ENCODE measurements at places on chromosomes 4 and X.

- DNase-seq: no peak
Observed at GRCh38 chr4:142512161-142512560, 333.9 kb downstream of the INPP4B start.

- DNase-seq: no peak
Observed at GRCh38 chr4:147854154-147854553, 122.3 kb downstream of the ARHGAP10 start.

GRCh38 chr4:99383399-99383798 is 30.9 kb upstream of the ADH1C start:
- no peak for DNase-seq

- DNase-seq: no peak
Observed at GRCh38 chr4:9781343-9782135, at the start of gene DRD5. TSS of gene DRD5 (plus strand) at chr4:9781634. CDS start at chr4:9782030, 396 bp downstream.

GRCh38 chr4:10706236-10706635 is 21.7 kb upstream of the CLNK start:
- no peak for DNase-seq

DNA sequence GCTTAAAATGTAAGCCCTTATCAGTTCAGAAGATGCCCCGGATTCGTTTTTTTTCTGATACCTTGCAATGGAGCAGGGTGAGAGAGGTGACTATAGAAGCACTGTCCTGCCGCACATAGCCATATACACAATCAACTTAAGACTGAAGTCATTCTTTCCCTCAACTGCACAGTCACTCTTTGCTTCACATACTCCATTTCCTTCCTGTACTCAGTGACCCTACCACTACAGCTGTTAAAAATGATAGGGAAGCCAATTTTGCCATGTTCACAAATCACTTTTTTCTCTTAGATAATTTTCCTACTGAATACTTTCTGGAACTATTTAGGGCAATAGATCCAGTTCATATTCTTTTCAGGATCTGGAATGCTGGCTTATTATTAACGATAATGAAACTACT is 300.0 kb downstream of the ANK2 start:
- no peak for DNase-seq

GRCh38 chr4:123802933-123803332 is 406.3 kb downstream of the SPRY1 start:
- DNase-seq: no peak

DNA sequence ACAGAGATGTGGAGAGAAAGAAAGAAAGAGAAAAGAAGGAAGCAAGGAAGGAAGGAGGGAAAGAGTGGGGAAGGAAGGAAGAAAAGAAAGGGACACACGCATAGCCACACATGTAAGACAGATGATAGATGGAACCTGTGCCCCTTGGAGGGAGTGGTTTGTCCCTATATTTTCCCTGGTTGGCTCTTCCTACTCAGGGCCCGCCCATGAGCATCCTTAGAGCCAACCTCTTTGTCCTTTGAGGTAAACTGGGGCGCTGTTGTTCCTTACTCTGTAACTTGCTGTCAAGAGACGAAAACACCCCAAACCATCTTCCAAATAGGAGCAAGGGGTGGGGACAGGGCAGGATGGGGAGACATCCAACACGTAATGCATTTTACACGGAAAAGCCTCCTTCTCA is 220.9 kb downstream of the MAML3 start:
- no peak for DNase-seq

GRCh38 chrX:65635378-65635777 is 32.1 kb upstream of the MSN start:
- no peak for DNase-seq

DNA sequence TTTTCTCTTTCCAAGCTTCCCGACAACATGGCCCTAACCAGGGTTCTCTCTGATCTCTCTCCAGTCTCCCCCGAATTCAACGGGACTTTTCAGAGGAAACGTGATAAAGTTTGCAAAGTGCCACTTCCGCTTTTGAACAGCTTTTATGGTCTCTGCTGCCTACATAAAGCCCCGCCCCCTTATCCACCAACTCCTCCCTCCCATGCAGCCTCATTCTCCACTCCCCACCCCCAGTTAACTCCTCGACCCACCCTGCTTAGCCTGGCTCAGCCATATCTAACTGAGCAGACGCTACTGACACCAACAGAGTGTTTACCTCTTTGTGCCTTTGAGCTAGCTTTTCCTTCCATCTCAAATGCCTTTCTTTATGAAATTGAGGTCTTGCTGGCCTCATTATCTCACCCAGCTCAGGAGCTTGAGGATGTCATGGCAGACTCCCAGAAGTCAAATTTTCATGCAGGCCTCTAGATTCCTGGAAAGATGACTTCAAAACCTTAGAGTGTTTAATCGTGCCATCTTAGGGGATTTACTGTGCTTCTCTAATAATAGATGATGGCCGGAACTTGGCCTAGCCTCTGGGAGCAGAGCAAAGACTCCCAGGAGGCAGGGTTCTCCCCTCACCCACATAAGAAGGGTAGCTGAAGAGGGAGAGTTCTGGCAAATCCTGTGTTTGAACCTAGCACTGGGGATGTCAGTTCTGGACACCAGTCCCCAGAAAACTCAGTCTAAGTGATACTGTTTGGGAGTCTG is 606.0 kb downstream of the BCOR start:
- DNase-seq: no peak

GRCh38 chr4:10164877-10165283 is 48.3 kb upstream of the WDR1 start:
- DNase-seq: peak; percentile 65

DNA sequence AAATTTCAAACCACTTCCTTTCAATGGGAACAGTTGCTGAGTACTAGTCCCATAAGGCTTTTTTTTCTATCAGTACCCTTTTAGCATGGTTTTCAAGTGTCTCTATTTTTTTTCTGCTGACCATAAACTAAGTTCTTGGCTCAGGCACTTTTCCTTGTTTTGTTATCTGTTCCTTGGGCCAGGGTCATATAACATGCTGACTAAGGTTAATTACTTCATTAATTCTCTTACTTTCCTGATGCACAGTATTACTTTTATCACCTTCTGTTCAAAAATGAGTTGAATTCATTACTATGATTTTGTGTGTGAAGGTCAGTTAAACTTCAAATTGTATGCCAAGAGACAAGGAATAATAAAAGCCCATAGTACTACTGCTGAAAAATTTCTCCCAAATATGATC is 19.7 kb upstream of the BTC start:
- no peak for DNase-seq

GRCh38 chr4:6189511-6189910 is 10.8 kb downstream of the JAKMIP1 start:
- no peak for DNase-seq

DNA sequence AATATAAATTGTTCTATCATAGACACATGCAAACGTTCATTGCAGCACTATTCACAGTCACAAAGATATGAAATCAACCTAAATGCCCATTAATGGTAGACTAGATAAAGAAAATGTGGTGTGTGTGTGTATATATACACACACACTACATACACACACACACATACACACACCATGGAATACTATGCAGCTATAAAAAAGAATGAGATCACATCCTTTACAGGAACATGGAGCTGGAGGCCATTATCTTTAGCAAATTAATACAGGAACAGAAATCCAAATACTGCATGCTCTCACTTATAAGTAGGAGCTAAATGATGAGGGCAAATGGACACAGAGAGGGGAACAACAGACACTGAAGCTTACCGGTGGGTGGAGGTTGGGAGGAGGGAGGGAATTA is 65.2 kb downstream of the MTHFD2L start:
- no peak for DNase-seq

GRCh38 chr4:98027827-98028226 is 115.4 kb downstream of the STPG2 start:
- no peak for DNase-seq

DNA sequence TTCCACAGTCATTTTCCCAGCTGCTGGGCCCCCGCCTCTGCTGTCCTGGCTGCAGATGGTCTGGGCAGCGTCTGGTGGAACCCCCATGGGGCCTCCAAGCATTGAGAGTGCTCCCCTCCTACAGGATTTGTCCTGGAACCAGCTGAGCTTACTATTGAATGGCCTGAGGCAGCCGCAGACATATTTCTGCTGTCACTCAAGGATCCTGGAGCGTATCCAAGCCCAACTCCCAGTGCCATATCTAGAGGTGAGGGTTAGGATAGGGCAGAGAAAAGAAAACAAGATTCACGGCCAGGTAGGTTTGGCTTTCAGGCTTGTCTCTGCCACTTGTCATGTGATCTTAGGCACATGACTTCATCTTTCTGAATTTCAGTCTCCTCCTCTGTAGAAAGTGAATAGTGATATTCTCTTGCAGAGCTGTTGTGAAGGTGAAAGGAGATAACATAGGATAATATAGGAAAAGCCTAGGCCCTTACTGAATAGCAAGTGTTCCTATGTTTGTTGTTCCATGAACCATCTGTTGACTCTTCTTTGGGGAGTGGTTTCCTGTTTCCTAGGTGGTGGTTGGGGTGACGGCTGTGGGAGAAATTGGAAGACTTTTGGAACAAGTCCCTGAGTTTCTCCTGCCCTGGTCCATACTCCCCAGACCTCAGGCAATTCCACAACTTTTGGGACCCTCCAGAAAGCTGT is 52.3 kb downstream of the SEPSECS start:
- DNase-seq: no peak

- DNase-seq: no peak
Observed at GRCh38 chr4:72945719-72946336, 123.7 kb downstream of the COX18 start.

GRCh38 chrX:32155044-32155638 is 1056.2 kb downstream of the DMD start:
- no peak for DNase-seq

- DNase-seq: no peak
Observed at GRCh38 chr4:184641022-184641421, 8.2 kb downstream of the CASP3 start.

- DNase-seq: no peak
Observed at GRCh38 chr4:4719436-4719835, 140.0 kb upstream of the MSX1 start.

- DNase-seq: no peak
Observed at GRCh38 chr4:647481-647880, 22.1 kb downstream of the PDE6B start.

DNA sequence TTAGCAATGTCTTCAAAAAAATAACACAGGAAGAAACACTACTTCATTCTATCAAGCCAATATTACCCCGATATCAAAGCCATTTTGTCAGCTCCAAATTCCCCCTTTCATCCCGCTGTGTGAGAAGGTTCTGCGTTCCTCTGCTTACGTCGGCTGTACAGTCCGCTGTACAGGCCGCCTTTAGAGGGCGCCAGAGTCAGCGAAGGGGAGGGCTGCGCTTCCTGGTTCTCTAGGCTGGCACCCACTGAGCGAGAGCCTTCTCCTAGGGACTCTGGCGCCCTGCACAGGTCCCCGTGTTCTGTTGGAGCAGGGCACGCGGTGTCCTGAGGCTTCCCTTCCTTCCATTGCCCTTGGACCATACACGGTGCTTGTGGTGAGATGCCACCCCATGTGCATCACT is 25.3 kb upstream of the CT45A1 start:
- DNase-seq: no peak

GRCh38 chr4:84790769-84791565 is 175.5 kb downstream of the WDFY3 start:
- DNase-seq: no peak

DNA sequence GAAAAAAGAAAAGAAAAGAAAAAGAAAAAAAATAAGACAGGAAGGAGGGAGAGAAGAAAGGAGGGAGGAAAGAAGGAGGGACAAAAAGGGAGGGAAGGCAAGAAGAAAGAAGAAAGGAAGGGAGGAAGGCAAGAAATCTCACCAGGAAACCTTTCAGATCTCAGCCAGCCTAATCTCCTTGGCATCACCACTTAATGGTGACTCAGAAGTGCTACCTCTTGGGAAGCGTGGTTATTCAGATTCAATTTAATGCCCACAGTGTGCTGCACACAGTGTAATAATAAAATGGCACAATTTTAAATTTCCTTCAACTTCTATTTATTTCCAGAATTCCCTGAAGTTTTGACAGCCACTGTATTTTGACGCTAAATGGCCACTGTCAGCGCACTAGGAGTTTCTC is 50.3 kb downstream of the DKK2 start:
- DNase-seq: no peak

- DNase-seq: no peak
Observed at GRCh38 chrX:130758072-130758471, 144.9 kb downstream of the ENOX2 start.

DNA sequence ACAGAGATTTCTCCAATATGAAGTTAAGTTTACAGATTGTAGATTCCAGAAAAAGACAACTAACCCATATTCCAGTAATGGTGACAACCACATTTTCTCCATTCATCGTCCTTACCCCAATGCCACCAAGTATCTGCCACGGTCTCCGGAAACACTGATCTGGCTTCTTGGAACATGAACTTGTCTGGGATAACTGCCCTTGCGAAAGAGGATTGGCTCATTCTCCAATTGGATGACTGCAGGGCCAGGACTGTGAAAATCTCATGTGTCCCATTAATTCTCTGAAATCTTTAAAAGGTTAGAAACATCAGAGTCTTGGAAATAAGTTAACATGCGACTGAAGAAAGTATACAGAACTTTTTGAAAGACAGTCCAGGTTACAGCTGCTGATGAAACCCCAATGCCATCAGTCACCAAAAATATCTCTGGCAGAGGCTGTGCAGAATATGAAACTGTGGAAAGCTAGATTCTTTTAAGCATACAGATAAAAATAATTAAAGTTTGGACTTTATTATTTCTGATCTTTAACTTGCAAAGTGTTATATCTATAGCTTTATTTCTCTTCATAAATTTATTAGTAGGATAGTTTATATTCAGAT is 496.9 kb downstream of the PPARGC1A start:
- no peak for DNase-seq

DNA sequence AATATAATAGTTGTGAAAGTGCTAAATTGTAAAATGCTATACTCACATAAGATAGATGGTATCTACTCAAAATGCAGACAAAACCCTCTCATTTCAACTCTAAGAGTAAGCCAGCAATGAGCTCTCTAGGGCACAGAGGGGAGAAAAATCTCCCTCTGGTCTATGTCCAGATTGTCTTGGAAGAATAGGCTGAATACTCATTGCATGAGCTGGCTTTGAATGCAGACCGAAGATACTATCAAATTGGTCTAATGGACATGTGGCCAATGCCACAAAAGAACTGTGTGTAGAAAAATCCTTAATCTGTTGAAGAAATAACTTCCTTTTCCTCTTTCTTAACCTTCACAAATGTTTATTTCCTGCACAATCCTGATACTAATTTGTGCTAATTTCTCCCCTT is 3.5 kb downstream of the ZXDA start:
- DNase-seq: no peak

- DNase-seq: no peak
Observed at GRCh38 chr4:80732010-80732409, 298.5 kb upstream of the BMP3 start.

DNA sequence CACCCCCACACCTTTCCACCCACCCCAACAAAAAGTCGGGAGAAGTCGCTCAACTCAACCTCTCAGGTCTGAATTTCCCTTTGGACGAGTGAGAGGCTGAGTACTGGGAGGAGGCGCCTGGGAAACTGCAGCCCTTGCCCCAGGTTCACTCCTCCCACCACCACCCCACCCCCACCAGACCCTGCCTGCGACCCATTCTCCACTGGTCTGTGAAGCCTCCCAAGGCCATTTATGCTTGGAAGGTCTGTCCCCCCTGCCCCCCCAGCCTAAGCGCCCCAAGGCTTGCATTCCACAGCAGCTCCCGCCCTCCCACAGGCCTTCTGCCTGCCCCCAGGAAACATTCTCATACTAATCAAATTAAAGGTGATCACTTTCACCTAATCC is 27.2 kb downstream of the ELF4 start:
- DNase-seq: no peak

- DNase-seq: no peak
Observed at GRCh38 chrX:114267142-114267541, 316.7 kb upstream of the HTR2C start.

GRCh38 chr4:121454251-121454979 is 73.6 kb upstream of the QRFPR start:
- DNase-seq: no peak

GRCh38 chr4:174631901-174632758 is 109.8 kb upstream of the HPGD start:
- DNase-seq: no peak

All from dorsolateral prefrontal cortex (tissue), 122 donors.